Left lobe of liver (tissue), 2 donors: ENCODE measurements at places on chromosomes 2 and 18. TPM values are rescaled to one million over a fixed set of nuclear protein-coding genes. Genes with fewer than 3 reads are reported as not detected.

DNA sequence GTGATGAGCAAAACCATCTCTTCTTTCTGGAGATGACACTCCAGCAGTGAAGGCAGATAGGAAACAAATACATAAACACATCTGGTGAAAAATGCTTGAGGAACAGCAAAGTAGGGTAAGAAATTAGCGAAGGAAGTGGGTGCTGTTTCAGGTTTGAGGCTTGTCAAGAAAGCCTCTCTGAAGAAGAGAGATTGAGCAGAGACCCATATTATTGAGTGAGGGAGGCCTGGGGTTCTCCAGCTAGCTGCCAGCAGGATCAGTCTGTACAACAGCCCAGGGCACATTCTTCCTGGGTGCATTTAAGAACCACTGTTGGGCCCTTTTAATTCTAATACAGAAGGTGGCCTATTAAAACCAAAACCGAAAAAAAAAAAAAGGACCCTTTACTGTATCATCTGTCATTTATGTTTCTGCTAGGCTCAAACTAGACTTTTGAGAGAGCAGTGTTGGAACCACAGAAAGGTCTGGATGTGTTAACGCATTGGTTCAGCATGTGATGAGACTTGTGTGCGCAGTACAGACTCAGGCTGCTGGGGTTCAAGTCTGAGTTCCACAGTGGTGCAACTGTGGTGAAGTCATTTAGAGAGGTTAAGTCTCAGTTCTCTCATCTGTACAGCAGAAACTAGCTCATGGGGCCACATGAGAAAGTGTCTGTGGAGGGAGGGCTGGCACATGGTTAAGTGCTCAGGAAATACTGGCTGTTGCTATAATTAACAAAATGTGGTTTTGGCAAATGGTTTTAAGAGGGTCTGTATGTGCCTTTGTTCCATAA is 28.9 kb downstream of the MGAT5 start:
- DNase-seq = no peak

- DNase-seq = no peak
Observed at GRCh38 chr2:143758629-143759330, 629.6 kb downstream of the ARHGAP15 start.

DNA sequence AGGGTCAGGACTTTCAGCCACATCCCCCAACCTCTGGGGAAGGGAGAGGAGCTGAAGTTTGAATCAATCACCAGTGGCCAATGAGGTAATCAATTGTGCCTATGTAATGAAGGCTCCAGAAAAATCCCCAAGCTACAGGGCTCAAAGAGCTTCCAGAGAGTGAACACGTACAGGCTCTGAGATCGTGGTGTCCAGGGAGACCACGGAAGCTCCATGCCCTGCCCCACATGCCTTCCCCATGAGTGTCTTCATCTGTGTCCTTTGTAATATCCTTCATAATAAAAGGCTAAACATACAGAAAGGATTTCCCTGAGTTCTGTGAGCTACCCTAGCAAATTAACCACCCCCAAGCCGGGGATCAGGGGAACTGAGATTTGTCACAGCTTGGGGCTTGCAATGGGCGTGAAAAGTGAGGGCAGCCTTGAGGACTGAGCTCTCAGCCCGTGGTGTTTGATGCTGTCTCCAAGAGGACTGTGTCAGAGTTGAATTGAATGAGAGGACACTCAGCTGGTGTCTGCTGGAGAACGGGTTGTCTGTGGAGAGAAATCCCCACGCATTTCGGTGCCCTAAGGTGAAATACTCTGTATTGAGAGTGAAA is 25.5 kb upstream of the TUBB6 start:
- DNase-seq = no peak

DNA sequence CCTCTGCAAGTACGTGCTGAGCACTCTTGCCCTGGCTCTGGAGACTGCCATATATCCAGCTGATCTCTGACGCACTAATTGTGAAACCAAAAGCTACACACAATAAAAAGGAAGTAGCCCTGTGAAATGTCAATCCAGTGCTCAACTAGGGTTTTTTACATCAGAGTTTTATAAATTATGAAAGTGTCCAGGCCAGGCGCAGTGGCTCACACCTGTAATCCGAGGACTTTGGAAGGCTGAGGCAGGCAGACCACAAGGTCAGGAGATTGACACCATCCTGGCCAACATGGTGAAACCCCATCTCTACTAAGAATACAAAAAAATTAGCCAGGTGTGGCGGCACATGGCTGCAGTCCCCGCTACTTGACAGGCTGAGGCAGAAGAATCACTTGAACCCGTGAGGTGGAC is 24.5 kb upstream of the PEX13 start:
- DNase-seq = no peak

- no peak for DNase-seq
Observed at GRCh38 chr2:232959139-232959538, 53.9 kb downstream of the NGEF start.

DNA sequence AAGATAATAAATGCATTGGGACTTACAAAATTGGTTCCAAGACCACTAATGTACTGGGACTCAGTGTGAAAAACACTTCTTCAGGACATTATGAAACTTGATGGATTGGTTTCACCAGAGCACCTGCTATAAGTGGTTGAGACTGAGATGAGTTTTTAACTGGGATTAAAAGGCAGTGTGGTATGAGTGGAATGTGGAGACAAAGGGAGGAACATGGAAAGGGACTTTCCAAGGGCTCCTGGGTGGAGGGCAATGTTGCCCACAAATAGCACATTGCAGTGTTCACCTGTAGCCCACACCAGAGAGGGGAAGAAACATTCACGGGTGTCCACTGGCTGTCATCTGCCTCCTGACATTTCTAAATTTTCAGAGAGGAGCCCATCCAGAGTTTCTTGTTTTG is 253.3 kb upstream of the TANK start:
- DNase-seq = no peak

DNA sequence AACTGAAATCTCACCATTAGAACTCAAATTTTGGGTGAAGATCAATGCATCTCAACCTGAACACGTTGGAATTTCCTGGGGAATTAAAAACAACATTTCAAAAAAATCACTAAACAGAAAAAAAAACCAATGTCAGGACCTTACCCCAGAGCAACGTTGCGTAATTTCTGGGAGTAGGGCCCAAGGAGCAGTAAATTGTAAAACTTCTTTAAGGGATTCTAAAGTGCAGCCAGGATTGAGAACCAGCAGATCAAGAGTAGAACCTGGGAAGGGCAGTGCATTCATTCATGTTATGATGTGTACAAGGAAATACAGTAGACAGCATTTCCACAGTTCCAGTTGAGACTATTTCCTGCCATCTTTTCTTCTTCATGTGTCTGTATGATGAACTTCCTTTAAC is 56.9 kb downstream of the RHBDD1 start:
- DNase-seq = no peak

- DNase-seq = no peak
Observed at GRCh38 chr18:6781142-6781714, 51.7 kb downstream of the ARHGAP28 start.

DNA sequence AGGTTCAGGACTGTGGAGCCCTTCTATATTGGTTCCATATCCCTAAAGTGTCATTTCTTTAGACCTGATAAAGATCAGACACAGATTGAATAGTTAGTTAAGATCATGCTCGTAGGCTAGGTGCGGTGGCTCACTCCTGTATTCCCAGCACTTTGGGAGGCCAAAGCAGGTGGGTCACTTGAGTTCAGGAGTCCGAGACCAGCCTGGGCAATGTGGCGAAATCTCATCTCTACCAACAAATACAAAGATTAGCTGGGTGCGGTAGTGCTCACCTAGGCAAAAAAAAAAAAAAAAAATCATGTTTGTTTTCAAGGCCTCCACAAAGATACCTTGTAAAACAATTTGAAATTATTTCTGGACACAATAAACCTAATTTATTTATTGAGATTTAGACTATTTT is 4.6 kb upstream of the ANKAR start:
- peak; percentile 77 for DNase-seq

GRCh38 chr2:237869343-237870102 is 10.1 kb downstream of the RAMP1 start:
- no peak for DNase-seq

Gene UGT1A10
- total RNA-seq = 0.45 TPM
